ENCODE measurements at places on chromosomes 11 and 22.

DNA sequence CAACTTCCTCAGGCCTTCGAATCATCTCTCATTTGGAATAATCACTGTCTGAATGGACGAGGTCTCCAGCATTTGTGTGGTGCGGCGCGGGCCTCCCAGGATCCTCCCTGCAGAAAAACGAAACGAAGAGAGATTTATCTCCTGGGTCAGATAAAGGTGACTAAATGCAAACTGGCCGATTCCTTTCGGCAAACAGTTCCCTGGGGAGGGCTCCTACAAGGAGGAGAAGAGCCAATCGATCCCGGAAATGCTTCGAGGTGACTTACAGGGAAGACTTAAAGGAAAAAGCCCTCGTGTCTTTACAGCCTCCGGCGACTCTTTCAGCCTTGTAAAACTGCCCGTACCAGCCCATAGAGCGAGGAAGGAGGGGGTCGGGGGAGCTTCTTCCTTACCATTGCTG is 126.5 kb downstream of the MIAT start:
- no peak for DNase-seq

- DNase-seq = no peak
These were observed 42.6 kb upstream of the MPEG1 start for GRCh38 chr11:59255281-59255680.

GRCh38 chr11:9687711-9688477 is 24.0 kb downstream of the SWAP70 start:
- DNase-seq = no peak

DNA sequence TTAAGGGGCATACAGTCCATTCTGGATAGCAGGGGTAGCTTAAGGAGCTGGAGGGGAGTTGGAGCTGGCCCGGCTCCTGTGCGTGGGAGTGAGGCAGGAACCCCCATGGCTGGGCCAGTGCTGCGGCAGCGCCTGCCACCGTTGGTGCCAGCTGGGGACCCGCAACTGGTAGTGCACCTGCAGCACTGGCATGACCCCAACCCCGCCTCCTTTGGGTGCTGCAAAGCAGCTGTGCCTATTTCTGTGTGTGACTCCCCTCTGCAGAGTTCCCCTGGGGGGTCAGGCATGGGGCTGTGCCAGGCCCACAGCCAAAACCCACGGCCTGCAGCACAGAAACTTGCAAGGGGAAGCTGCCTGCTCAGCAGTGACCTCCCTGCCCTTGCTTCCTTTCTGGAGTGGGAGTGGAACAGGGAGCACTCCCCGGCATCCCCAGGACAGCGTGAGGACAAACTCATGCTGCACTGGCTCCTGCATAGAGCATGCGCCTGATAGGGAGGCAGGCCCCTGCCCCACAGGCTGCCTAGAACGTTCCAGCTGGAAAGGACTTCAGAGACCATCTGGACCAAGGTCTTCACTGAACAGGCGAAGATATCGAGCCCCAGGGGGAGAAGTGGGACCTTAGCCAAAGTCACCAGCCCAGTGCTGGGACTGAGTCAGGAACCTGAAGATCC is 26.2 kb upstream of the RAB1B start:
- no peak for DNase-seq

DNA sequence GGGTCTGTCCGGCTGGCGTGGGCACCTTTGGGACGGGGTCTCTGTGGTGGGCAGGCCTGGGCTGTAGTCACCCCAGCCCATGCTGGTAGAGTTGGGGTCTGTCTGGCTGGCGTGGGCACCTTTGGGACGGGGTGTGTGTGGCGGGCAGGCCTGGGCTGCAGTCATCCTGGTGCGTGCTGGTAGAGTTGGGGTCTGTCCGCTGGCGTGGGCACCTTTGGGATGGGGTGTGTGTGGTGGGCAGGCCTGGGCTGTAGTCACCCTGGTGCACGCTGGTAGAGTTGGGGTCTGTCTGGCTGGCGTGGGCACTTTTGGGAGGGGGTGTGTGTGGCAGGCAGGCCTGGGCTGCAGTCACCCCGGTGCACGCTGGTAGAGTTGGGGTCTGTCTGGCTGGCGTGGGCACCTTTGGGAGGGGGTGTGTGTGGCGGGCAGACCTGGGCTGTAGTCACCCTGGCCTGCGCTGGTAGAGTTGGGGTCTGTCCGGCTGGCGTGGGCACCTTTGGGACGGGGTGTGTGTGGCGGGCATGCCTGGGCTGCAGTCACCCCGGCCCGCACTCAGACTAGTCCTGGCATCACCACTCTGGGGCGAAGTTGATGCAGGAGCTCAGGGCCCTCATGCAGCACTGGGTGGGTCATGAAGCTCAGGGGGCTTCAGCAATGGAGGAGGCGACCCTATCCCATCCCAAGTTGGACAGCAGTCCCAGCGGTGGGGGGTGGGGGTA is 19.3 kb downstream of the PRR33 start:
- no peak for DNase-seq

DNA sequence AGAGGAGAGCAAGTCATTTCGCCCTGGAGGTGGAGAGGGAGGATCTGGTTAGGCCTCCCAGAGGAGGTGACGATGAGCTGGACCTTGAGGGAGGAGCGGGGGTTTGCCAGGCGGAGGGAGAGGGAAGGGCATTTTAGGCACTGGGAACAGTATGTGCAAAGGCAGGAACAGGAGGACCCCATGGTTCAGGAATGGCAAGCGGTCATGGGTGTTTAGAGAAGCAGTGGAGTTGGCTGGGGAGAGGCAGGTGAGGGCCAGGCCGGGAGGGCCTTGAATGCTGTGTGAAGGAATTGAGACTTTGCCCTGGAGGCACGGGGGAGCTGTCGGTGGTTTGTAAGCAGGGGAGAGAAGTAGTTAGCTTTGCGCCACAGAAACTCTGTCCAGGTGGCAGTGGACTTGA is 10.3 kb downstream of the PRDM11 start:
- no peak for DNase-seq

DNA sequence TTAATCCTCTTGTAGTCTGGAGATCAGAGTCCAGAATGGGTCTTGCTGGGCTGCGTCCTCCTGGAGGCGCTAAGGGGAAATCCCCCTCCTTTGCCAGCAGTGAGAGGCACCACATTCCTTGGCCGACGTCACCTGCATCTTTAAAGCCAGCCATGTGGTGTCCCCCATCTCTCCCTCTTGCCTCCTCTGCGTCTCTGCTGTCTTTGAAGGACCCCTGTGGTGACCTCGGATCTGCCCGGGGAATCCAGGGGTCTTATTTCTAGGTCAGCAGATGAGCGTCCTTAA is 27.2 kb upstream of the PARVB start:
- no peak for DNase-seq

GRCh38 chr11:96021901-96022650 is 98.2 kb upstream of the MTMR2 start:
- no peak for DNase-seq

DNA sequence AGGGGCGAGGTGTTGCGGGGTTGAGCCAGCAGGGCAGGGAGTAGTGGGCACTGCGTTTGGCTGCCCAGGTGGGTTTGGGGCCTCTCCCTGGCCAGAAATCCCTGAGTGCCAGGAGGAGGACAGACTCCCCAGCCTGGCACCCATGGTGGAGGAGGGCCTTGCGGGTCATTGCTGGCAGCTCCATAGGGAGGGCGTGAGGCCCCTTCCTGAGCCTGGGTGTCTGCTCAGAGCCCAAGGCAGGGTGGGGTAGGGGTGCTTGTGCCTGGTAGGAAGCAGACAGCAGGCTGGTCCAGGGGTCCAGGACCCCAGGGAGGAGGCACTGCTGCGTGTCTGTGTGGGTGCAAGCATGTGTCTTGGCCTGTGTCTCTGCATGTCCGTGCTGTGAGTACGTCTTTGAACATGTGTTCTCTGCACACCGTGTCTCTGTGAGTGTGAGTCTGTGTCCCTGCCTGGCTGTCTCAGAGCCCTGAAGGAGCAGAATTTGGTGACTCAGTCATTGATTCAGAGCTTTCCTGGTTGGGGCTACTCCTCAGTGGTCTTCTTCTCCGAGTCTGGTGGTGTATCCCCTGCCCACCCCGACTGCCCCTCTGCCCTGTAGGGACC is 3.9 kb downstream of the TSPAN4 start:
- DNase-seq = no peak

- no peak for DNase-seq
These were observed 730.3 kb downstream of the BRD1 start for GRCh38 chr22:49097171-49097925.

DNA sequence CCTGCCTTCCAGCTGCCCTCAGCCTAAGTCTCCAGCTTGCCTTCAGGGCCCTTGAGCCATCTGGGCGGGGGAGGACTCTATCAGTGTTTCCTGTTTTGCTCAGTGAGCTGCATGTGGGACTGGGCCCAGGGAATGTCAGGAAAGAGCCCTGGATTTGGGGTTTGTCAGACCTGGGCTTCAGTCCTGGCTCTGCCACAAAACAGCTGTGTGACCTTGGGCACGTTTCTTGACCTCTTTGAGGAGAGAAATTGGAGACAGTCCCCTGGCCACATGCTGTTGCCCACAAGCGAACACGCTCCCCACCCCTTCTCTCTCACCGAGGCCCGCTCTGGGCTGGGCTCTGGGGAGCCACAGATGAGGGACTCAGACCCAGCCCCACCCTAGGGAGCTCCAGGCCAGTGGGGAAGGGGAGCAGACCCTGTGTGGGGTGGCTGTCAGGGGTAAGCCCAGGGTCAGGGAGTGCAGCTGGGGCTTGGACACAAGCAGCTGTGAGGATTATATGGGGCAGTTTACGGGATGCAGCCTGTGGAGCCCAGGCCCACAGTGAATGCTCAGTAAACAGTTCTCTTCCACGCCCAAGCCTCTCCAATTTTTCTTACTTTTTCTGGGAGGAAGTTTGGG is 12.3 kb downstream of the MYO7A start:
- DNase-seq = no peak

- DNase-seq = no peak
These were observed 3.9 kb downstream of the SCGB2A2 start for GRCh38 chr11:62273789-62274275.

DNA sequence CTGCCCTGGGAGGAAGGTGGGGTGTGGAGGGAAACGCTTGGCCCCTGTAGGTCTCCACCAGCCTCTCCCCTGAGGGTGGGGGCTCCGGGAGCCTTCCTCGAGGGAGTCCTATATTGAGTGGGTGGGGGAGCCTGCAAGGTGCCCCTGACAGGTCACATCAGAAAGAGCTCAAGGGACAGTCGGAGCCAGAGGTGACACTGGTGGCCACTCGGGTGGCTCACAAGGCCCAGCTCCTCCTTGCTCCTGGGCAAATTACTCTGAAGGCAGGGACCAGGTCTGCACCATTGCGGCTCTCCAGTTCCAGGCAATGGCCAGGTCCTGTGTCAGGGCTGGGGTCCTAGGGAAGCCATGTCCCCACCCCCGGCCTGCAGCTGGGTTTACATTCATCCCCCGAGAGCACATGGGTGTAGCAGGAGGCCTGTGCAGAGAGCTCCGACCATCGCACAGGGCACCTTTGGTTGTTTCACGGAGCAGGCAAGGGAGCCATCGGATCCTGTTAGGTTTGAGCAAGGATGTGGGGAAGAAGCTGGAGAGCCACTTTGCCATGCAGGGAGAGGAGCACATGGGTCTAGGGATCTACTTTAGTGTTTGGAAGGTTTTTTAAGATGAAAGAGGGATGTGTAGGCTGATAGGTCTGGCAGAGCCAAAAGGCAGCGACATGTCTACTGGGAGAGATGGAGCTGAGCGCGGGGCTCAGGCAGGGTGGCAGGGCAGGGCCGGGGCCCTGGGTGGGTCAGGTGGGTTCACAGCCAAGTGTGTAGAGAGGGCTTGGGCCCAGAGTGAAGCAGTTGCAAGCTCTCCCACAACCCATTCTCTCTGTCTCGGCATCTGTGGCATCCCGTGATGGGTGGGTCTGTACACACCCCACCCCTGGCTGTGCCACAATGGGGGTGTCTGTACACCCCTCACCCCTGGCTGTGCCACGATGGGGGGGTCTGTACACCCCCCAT is 14.8 kb downstream of the CCND1 start:
- DNase-seq = no peak

GRCh38 chr22:19707347-19708290 is 6.7 kb upstream of the SEPTIN5 start:
- no peak for DNase-seq

DNA sequence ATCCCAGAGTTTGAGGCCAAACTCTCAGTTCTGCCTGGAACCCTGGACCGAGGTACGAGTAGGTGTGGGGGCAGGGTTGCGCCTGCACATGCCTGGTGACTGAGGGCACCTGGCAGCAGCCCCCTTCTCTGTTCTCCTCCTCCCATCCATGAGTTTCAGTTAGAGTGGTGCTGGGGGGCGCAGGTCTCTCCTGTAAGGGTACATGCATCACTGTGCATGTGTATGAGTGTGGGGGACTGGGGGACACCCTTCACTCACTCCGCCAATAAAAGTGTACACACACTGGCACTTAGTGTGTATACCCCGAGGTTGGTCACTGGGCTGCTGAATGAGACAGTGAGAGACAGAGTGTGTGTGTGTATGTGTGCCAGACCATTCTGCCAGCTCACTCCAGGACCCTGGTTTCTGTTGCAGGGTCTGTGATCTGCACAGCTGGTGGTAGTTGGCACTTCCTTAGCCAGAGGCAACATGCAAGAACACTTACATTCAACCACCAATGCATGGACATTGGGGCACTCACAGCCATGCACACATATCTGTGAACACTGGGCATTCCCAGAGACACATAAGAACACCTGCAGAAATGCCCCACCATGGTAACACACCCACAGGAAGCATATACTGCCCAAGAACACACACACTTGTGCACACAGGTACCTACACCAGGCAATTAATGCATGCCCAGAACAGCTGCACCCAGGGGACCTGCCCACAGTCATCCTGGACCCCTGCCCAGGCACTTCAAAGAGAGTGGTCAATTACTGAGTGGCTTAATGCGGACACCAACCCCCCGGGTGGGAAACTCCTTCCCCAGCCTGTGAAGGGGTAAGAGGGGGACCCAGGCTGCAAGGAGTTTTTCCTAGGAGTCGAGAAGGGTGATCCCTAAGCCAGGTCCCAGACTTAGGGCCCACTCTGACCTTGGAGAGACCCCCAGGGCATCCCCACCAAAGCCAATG is 1.2 kb upstream of the NRXN2 start:
- no peak for DNase-seq

DNA sequence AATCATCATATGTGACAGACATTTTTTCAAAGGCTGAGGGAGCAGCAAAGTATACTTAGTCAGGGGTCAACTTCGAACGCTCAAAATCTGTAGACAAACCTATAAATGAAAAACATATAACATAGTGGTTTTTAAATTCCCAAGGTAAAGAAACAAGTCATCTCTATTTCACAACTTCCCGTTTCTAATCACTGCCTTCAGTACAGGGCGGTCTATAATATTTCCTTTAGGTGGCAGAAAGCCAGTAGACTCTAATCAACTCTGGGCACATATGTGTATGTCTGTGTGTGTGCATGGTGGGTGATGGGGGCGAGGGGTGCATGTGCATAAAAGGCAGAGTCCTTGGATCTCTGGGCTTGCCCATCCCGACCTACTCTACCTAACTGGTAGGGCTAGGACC is 55.0 kb upstream of the ARFGAP3 start:
- DNase-seq = no peak
